ENCODE measurements at places on chromosomes 3 and 15. TPM values are rescaled to one million over a fixed set of nuclear protein-coding genes. Genes with fewer than 3 reads are reported as not detected.

DNA sequence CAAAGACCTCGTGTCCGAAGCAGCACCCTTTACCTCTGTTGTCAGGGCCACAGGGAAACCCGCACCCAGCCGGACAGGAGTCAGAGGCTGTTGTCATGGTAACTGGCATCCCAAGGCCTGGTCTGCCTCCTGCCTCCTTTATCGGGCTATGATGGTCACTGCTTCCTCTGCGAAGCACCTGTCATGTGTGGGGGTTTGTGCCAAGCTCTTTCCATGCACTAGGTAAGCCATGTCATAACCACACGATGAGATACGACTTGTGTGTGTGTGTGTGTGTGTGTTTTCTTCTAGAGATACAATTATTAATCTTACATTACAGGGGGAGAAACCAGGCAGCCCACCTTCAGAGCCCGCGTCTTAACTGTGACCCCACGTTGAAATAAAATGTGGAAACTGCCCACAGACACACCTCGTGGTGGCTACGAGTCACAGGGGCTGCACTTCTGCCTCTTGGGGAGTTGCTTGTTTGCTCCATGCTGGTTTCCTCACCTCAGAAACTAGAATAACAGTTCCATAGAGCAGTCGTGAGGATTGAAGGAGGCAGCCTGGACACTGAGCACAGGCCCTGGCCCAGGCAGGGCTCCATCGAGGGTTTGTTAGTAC lies 18.0 kb downstream of the ZDHHC19 start:
- DNase-seq = no peak

- DNase-seq = no peak
Observed at GRCh38 chr3:51580418-51580817, 41.9 kb downstream of the RAD54L2 start.

DNA sequence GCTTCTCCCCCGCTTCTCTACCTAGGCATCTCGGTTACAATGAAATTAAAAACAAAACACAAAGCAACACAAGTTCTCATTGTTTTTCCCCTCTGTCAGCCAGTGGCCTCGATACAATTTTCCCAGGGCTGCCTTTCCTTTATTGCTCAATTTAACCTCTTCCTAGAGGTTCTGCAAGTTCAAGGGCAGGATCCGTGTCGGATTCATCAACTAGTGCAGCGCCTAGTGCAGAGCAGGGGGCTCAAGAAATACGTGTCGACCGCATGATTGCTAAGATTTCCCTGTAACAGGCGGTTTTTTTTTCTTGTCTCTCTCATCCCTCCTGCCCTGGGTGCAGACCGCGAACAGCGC lies 1.4 kb upstream of the BHLHE40 start:
- DNase-seq = no peak

GRCh38 chr3:108505811-108506210 lies 4.6 kb downstream of the MYH15 start:
- DNase-seq = no peak

GRCh38 chr3:32596282-32596908 lies 25.7 kb upstream of the DYNC1LI1 start:
- DNase-seq = no peak

DNA sequence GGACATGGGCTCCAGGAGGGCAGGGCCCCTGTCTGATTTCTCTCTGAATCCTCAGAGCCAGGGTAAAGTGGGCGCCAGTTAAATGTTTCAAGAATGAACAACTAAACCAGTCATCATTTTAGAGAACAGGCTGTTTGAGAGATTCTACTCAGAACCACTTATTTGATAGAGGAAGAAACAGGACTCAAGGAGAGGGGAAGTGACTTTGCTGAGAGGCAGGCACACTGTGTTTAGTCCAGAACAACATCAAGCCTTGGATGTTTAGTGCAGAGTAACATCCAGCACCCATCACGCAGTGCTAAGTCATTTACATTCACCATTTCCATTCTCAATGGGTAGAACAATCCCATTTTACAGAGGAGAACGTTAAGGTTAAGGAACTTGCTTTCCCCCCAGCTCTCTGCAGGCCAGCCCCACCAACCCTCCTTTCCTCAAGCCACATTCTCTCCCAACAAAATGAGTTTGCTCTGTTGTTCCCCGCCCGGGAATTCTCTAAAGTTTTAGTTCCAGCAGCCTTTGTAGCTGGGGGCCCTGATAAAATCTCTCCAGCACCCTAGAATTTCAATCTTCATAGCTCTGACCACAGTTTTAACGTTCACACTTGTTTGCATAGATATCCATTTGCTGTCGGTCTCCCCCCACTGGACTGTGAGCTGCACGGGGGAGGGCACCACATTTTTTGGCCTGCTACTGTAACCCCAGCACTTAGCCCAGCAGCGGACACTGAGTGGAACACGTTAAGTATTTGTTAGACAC lies 962 bp downstream of the NMNAT3 start:
- DNase-seq = no peak

- DNase-seq = no peak
Observed at GRCh38 chr3:186097663-186098451, 11.0 kb downstream of the ETV5 start.

DNA sequence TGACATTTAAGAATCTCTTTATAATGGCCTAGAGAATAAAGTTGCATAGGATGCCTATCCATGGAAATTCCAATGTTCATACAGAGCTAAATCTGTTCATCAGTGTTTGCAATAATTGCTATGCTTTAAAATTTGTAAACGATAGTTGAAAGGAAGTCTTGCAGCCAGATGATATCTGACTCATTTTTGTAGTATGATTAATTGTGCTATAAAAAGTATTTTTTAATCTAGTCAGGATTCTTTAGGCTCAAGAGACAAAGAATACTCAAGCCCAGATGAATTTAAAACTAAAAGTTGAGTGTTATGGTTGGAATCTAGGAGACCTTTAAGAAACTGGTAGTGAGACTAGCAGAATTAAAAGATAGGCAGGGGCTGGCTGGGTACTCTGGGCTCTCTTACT lies 50.5 kb downstream of the SUCNR1 start:
- no peak for DNase-seq

DNA sequence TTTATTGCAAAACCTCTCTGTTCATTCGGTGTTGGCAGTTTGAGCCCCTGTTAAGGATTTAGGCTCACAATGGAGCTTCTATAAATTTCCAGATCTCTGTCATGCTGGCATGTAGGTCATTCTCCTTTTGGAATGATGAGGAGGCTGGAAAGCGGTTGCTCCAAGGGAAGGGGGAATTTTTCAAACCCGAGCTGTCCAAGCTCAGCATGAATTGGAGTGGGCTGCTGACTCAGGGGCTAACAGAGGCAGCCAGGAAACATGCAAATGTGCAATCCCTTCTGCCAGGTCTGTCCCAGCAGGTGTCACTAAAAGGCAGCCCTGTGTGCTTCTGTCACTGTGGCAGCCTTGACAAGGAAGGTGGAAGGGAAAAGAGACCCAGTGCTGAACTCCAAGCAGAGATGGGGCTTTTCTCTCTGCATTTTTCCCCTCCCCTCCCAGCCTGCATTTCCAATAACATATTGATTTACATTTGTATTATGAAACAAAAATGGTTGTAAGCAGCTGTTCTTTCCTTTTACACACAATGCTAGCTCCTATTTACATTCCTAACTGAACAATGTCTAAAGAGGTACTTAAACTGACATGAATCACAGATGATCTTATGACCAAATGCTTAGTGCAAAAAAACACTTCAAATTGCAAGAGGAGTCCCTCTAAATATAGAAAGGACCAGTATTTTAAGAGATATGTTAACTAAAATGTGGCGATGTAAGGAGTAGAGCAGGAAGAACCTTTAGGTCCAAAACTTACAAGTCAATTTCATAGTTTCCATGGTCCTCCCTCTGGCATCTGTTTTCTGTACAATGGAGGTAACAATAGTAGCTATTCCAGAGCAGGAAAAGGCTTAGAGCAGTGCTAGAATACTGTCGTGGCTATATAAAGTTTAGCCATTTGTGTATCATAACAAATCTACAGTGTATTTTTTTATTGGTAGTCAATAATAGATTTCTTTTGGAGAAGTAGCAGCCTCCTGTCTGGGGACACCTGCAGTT lies 84.5 kb upstream of the ATP10A start:
- DNase-seq = no peak

DNA sequence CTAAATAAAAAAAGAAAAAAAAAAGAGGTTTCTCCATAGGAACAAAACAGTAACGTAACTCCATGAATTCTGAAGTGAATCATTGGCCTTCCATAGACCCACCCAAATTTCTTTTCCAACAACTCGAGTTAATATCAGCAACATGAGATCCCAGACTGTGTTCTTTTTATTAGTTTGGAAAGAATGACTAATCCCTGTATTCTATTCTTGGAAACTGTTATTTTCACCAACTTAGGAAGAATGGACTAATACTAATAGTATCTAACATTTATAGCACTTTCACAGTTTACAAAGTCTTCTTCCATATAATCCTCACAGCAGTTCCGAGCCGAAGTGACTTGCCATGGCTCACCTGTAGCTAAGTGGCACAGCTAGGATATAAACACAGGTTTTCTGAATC lies 72.7 kb upstream of the SLC4A7 start:
- no peak for DNase-seq

- peak; percentile 79 for DNase-seq
Observed at GRCh38 chr3:128714887-128715491, 11.0 kb upstream of the RAB7A start.

GRCh38 chr15:95377258-95377852 lies 953.1 kb upstream of the NR2F2 start:
- DNase-seq = no peak

GRCh38 chr15:47857776-47858167 lies 140.5 kb downstream of the SEMA6D start:
- DNase-seq = no peak

ECE2 gene
- 0.19 TPM for total RNA-seq

GOLGA8S gene
- total RNA-seq = 1.1 TPM

DHX30 gene
- total RNA-seq = 48.3 TPM

RPS27L gene
- total RNA-seq = 104 TPM

All from cardiac septum (tissue), 1 donor.